ENCODE measurements at places on chromosomes 3 and 15.

DNA sequence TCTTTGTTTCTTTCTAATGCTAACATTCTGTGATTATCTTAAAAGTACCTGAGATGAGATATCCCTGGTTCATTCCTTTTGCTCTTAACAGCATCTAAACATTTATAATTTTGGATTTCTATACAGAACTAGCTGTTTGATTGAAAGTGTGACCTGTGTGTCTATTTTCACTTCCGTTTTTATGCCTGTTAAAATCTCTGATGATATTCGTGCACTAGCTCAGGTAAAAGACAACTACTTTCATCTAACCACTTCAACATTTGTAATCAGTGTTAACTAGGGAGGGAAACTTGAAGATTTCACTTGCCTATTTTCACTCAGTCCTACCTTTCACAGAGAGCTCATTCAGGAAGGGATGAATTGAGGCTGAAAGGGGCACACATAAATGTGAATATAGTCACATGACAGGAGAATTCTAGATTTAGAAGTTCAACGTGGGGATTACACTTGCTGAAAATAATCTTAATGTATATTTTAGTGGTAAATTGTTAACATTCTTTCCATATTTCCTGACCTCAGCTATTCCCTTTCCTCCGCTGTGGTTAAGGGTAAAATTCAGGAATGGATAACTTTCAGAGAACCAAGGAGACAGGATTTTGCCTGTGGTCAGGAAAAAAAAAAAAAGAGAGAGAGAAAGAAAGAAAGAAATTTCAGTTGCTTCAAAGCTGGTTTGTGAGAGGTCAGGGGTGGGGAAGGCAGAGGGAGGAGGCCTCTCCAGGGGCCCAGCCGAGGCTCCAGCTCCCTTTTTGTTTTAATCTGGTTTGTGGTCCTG lies 159.8 kb upstream of the TSC22D2 start:
- DNase-seq = no peak

DNA sequence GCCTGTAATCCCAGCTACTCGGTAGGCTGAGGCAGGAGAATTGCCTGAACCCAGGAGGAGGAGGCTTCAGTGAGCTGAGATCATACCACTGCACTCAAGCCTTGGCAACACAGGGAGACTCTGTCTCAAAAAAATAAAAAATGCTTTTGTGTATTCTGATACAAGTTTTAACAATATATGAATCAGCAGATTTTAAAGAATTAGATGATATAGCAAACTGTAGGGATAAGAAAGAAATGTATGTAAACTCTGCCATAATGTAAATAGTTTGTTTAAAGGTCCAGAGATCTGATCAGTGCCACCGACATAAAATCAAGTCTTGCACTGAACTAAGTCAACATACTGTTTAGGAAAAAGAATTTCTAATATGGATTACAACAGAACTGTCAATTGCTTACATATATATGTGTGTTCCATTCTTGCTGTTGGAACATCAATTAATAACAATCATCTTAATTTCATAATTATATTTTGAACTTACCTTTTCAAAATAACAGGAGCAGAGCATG lies 208.3 kb downstream of the NEK10 start:
- DNase-seq = no peak

DNA sequence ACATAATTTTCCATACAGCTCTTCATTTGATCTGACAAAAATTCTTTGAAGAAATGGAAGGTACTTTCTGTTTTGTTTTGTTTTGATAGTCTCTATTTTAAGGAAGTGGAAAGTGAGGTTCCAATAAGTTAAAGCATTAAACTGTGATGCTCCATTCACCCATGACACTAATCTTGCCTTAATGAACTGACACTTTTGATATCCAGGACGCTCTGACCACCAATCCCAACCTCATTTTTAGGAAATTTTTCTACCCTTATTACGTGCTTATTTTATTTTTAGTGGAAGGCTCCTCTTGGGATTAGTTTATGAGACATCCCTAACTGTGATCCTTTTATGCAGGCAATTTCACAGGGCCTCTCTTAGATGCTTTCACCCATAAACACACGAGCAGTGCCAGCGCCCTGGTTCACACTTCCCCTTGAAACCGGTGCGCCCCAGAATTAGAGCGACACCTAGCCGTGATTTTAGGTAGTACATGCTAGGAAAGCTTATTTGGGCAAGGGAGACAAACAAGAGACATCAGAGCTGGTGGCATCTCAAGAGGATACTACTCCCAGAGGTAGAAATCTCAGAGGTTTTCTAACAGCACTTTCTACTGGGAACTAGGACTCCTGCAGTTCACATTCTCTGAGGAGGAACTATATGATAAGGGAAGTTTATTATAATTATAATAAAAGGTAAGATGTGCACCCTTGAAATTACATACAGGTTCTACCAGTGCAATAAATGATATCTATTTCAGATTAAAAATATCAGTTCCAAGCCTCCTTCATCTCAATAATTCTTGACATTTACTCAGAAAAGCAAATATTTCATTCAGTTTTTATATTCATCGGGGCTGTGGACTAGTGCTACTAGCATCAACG lies 173.9 kb downstream of the SLC9A9 start:
- peak; percentile 68 for DNase-seq

- no peak for DNase-seq
Observed at GRCh38 chr3:129025691-129026435, 24.8 kb downstream of the EFCC1 start.

DNA sequence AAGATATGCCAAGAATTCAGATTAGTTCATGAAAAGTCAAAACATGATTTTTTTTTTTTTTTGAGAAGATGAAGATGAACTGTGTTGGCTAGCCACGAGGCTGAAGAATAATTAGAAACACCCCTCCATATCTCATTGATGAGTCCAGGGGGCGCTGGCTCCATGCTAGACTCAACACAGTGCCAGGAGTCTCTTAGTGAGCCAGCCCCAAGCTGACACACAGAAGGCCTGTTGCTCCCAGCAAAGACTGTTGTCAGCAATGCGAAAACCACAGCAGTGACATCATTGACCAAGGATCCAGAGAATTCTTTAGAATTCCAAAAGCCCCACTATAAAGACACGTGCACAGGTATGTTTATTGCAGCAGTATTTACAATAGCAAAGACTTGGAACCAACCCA lies 185.2 kb downstream of the ANXA2 start:
- DNase-seq = no peak

DNA sequence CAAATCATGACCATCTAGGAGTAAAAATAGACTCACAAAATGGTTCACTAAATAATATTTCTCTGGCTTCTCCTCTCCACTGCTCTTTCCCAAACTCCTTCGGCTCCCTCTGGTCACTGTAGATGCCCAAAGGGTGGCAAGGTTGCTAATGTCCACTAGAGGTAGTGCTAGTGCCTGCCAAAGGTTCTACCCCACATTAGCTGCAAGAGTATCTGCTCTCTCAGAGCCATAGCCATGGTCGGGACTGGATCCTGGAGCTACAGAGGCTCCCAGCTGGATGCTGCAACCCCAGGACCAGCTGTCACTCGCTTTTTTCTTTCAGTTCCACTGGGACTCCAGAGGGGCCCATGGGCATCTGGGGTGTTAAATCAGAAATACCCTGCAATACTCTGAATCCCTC lies 8.5 kb downstream of the HTR3D start:
- peak; percentile 18 for DNase-seq

GRCh38 chr3:43296565-43296964 lies 10.2 kb downstream of the SNRK start:
- no peak for DNase-seq

- no peak for DNase-seq
Observed at GRCh38 chr3:178593786-178594185, 57.5 kb downstream of the KCNMB2 start.

GRCh38 chr3:109026821-109027220 lies 73.1 kb upstream of the GUCA1C start:
- no peak for DNase-seq

DNA sequence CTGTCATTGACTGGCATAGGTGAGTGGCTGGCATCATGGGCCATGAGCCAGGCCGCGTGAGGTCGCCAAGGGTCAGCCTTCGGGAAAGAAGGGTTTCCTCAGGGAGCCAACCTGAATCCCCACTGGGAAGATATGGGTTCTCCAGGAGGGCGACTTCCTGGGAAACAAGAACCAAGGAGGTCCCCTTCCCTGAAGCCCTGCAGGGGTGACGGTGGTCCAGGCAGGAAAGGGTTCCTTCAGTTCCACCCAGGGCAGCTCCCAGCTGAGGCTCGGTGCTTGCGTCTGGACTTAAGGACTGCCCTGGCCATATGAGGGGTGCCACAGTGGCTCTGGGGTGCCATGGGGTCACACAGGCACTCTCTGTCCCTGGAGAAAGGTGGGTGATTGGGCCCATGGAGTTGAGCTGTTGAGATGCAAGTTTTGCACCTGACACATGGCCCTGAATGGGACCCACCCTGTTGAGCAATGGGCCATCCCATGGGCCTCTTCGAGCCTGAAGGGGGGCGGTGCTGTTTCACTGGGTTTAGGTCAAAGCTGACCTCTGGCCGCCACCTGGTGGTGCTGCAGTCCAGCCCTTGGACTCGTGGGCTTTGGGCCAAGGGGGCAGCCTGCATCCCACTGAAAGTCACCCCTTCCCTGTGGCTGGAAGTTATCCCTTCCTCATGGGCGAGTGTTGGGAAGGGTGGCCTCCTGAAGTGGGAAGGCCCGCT lies 228.1 kb downstream of the SNRPN start:
- DNase-seq = peak; percentile 2

DNA sequence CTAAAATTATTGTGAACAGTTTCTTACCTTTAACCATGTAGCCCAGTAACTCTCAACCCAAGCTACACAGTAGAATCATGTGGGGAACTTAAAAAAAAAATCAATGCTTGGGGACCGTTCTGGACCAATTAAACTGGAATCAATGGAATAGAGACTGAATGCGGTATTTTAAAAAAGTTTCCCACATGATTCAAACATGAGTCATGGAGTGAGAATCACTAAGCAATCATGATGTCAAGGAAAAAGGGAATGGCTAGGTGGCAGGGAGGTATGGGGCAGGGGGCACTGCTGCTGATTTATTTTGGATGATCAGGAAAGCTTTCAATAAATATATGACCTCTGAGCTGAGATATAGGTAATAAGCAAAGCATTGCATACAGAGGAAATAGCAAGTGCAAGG lies 250.5 kb upstream of the RORA start:
- no peak for DNase-seq

GRCh38 chr15:89192766-89193165 lies 28.6 kb downstream of the RLBP1 start:
- DNase-seq = no peak

DNA sequence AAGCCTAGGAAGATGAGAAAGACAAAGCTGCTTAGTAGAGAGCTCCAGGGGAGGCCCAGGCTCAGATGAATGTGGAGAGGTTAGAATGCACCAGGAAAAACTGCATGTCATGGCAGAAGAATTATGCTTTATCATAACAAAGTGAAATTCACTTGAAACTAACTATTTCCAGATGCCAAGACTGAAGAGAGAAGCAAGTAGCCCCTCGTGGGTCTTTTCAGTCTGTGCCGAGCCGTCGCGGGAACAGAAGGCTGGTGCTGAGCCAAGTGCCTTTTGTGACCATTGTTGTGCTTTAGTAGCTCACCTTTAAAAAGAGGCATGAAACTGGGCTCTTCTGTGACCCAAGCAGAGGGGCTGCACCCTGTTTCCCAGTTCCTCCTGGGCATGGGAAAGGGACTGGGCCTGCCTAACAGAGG lies 73.2 kb downstream of the CHDH start:
- DNase-seq = no peak

DNA sequence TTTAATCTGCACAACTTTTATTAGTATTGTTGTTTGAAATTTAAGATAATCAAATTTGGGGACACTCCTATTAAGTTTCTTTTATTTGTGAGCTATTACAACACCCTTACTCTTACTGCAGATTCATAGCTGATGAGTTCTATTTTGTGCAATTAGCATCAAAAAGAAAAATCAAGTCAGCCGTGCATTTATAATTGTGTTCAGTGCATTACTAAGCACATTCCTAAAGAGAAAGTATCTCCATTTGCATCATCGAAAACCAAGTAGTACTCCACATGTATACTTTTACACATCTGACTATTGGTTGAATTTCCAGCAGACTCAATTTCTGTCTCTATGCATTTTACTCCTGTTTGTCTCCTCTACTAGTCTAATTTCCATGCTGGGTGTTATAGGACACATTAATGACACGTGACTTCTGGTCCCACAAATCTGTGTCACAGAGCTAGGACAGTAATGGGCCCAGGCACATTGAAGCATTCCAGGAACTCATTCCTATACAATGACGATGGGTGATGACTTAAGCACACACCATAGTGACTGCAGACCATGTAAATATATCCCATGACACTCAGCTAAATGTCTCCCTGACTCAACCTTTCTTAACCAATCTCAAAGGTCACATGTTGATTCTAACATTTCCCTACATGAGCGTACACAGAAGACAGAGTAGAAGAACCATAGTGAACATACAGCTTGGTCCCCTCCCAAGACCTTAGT lies 477.5 kb downstream of the LPP start:
- DNase-seq = no peak

GRCh38 chr3:12338595-12339546 lies 50.0 kb downstream of the PPARG start:
- DNase-seq = no peak

DNA sequence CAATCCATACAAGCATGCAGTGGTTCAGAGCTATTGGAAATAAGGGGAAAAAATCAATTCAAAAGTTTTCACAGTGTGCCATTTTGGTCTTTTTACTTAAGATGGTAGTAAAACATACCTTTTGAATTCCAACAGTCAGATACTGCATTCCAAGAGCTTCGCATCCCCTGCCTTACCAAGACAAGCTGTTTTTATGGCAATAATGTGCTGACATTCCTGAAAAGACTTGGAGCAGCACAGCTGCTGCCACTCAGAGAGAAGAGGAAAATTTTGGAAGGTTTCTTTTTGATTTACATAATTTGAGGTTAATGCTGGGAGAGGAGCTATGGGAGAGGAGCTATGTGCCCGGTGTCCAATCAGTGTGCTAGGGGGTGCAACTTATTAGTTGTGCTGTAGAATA lies 148.3 kb downstream of the FEZF2 start:
- no peak for DNase-seq

- no peak for DNase-seq
Observed at GRCh38 chr15:70479056-70479455, 284.3 kb downstream of the UACA start.

DNA sequence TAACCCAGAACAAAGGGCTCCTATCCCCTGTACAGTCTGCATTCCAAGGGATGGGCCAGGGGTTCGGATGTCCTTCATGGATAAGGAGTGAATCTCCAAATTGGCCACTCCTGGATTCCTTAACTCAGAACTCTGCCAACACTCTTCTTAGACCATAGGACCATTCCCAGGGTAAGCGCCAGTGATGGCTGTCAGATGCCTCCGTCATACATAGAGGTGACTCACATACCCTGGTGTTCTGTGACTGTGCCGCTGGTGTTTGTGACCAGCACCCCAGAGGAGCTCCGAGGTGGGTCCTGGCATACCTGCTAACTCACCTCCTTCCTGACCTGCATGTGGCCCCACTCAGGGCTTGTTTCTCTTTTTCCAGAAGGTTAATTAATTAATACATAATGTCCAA lies 134.7 kb downstream of the KLF13 start:
- no peak for DNase-seq

Data from iPS DF 6.9 (cell line).